ENCODE measurements at places on chromosomes 7 and 10. TPM values are rescaled to one million over a fixed set of nuclear protein-coding genes. Genes with fewer than 3 reads are reported as not detected.
A peak's percentile ranks its signal among the peaks of the same experiment; 100 is the strongest.

GRCh38 chr7:1053002-1053411 is 8.7 kb downstream of the GPR146 start:
- no peak overlapping the region for H3K27ac ChIP-seq
- H3K36me3 ChIP-seq: peaks cover 3% of the 10 kb centered on the region
- H3K4me3 ChIP-seq: no peak overlapping the region
- no peak for DNase-seq
- H3K4me1 ChIP-seq: no peaks in the 10 kb centered on the region

DNA sequence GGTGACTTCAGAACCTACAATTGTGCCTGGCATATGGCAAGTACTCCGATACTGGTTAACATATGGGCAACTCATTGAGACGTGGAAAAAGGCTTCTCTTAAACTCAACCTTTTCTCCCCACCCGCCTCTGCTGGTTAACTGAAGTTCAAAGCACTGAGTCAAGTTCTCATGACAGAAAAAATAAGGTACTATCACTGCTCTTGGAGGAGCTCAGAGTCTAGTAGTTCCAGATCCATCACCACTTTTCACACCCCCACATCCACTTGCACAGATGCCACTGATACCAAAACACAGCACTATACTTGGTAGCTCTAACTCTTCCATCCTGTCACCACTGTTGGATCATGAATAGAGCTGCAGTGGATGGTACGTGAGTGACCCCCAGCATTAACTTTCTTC is 36.2 kb downstream of the CCDC6 start:
- DNase-seq: no peak
- H3K27me3 ChIP-seq: no peaks in the 10 kb centered on the region
- H3K4me3 ChIP-seq: no peak overlapping the region
- H3K36me3 ChIP-seq: no peaks in the 10 kb centered on the region
- peaks cover 16% of the 10 kb centered on the region for H3K4me1 ChIP-seq

- no peak for DNase-seq
- no peak overlapping the region for H3K27ac ChIP-seq
- no peak overlapping the region for H3K4me3 ChIP-seq
- H3K36me3 ChIP-seq: no peaks in the 10 kb centered on the region
Measured at GRCh38 chr7:23966941-23967340, 256.9 kb downstream of the STK31 start.

DNA sequence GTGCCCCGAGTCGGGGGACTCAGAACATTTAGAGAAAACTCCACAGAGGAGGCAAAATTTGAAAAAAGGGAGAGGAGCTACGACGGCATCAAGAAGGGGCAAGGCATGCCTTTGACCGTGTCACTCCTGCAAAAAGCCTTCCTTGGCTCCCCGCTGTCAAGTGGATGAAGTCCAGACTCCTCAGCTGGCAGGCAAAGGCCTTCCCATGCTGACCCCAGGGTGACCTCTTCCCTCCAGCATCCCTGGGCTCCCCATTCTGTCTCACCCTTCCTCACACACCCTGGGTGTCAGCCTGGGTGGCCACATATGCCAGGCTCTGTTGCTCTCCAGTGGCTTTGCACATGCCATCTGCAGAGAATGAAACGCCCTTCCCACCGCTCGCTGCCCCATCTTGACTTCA is 88.4 kb upstream of the ZMIZ1 start:
- no peak overlapping the region for H3K27ac ChIP-seq
- DNase-seq: no peak
- H3K27me3 ChIP-seq: peaks cover 10% of the 10 kb centered on the region
- H3K4me3 ChIP-seq: no peak overlapping the region

- H3K27ac ChIP-seq: no peak overlapping the region
- peak; percentile 80 for DNase-seq
- H3K4me1 ChIP-seq: peaks cover 1% of the 10 kb centered on the region
- H3K36me3 ChIP-seq: no peaks in the 10 kb centered on the region
- peaks cover 4% of the 10 kb centered on the region for H3K27me3 ChIP-seq
- no peak overlapping the region for H3K4me3 ChIP-seq
Measured at GRCh38 chr10:60281331-60281730, 108.3 kb downstream of the ANK3 start.

The CYP26C1 gene
- under 0.01 TPM for total RNA-seq

The CHCHD3 gene
- total RNA-seq: 122 TPM
